ENCODE measurements at places on chromosomes 3 and 15.

- DNase-seq, result no peak
These were observed 47.0 kb upstream of the SCAANT1 start for GRCh38 chr3:63959146-63959545.

DNA sequence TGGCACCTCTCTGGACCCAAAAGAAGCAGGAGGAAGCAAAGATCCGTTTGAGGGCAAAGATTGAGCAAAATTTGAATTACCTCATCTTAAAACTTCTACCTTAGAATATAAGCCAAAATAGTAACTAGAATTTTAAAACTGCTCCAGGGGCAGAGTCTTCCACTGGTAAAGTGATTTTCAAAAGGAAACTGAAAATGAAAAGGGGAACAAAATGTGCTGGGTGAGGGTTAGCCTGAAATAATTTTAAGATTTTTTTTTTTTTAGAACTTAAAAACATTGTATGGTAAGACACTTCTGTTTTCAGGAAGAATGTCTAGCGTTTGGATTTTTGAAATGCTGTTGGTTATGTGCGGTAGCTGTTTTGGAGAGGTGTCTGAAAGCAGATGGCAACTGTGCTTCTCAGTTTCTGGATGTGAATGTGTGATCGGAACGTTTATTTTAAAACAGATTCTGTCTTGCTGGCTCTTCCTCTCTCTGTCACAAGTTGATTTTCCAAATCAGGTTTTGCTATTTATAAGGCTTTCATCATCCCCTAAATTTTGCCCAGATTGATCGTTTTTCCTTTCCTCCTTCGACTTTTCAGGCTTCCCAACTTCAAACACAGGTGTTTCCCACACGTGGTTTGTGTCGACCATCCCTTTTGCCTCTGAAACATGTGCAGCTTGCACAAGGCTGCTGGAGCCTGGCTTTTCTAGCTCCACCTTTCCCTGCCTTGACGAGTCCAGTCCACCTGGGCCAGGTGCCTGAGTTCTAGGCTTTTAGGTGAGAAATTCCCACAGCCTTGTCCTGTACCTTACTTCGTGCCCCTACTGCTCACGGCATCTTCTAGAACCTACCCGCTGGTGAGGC, 3.3 kb downstream of the LRRK1 start:
- no peak for DNase-seq

- DNase-seq, result no peak
These were observed 18.2 kb upstream of the ITGA11 start for GRCh38 chr15:68450192-68450591.

GRCh38 chr15:48888836-48889235, 10.9 kb downstream of the EID1 start:
- no peak for DNase-seq

GRCh38 chr3:76039431-76039830, 254.1 kb upstream of the ZNF717 start:
- no peak for DNase-seq
